ENCODE measurements at places on chromosomes 4 and X. TPM values are rescaled to one million over a fixed set of nuclear protein-coding genes. Genes with fewer than 3 reads are reported as not detected.

GRCh38 chr4:32752962-32753361 is 2032.8 kb downstream of the PCDH7 start:
- no peak for DNase-seq

- no peak for DNase-seq
Observed at GRCh38 chrX:136259543-136259942, 8.3 kb upstream of the MAP7D3 start.

The NSUN7 gene
- total RNA-seq: not detected

The SRPX2 gene
- 1.6 TPM for total RNA-seq

DNA sequence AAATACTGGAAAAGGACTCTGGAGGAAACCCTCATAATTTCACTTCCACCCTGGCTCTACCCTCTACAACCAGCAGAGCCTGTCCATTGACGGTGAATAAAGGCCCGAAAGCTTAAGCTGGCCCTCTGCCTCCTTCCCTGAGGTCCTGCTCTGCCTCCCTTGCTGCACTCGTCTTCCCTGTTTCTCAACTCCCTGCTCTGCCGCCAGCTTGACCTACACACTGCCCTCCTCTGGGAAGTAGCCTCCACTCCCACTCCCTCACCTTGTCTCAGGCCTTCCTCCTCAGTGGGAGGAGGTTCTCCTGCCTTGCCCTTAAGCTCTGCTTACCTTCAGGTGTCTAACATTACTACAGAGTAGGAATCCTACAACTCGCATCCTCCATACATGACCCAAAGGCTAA is 608.6 kb upstream of the NR3C2 start:
- DNase-seq: no peak

DNA sequence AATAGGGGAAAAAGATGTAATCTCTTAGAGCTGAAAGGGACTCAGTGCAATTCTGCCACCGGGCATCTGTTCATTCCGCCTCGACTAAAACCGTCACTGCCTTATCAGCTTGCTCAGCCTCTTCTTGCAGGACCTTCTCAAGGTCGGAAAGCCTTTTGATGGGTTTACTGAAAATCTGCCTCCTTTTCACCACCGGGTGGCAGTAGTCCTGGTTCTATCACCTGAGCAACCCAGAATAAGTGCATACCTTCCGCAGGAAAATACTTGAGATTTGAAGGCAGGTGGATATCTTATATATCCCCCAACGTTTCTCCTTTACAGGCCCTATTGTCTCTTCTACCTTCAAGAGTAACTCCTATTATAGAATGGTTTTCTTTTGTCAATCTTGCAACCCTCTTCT is 103.4 kb upstream of the PAK3 start:
- peak; percentile 41 for DNase-seq

The KIF4A gene
- 18.2 TPM for total RNA-seq

DNA sequence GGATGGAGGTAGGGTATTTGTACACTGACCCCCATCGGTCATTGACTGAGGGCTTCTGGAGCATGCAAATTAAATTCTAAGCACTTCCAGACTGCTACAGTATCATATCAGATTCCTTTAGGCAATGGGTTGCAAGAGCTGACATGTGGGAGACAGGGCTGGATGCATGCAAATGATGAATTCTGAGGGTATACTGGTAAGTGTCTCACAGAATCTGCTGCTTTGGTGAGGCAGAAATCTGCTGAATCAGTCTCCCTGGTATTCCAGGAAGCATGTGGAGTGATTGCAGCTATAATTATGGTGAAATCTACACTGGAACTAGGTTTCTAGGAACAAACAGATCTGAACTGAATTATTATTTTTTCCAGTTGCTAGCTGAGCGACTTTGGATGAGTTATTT is 684.9 kb upstream of the MAGEB2 start:
- no peak for DNase-seq

DNA sequence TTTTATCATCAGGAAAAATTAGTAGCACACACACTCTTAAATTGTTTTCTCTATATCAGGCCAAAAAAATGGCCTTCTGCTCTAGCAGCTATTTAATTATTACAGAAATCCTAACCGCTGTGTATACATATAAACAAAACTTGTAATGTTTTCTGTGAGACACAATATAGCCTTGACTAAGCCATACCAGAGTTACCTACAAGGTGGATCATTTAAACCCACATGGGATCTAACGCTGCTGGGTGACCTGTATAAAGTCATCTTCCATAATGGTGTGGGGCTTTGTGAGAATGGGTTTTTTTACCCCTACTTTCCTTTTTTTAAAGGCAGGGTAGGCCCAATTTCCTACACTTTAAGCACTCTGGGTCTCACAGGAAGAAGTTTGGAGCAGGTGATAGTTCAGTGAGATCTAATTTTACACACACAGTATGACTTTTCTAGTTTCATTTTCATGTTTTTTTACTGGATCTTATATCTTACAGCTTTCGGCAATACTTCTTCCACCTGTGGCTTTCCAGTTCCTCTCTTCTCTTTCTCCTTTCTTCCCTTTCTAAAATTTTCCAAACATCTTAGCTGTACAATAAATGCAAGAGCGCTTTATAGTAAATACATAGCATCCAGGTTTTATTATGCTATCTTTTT is 66.9 kb upstream of the MMAA start:
- no peak for DNase-seq

- DNase-seq: no peak
Observed at GRCh38 chrX:24471808-24472207, 6.7 kb downstream of the PDK3 start.

- DNase-seq: no peak
Observed at GRCh38 chr4:184459413-184459812, 14.9 kb downstream of the IRF2 start.

- DNase-seq: peak; percentile 55
Observed at GRCh38 chrX:133171962-133172708, 46.0 kb downstream of the TFDP3 start.

The ZIC3 gene
- total RNA-seq: 0.16 TPM

The MAGEC1 gene
- 2.7 TPM for total RNA-seq

GRCh38 chr4:159422019-159422418 is 319.1 kb downstream of the RAPGEF2 start:
- no peak for DNase-seq

GRCh38 chr4:106358899-106359298 is 9.7 kb downstream of the GIMD1 start:
- no peak for DNase-seq

- DNase-seq: no peak
Observed at GRCh38 chrX:6666624-6667023, 131.7 kb upstream of the VCX3A start.

The TMPRSS11E gene
- total RNA-seq: 0.08 TPM

- DNase-seq: no peak
Observed at GRCh38 chr4:52110171-52110570, 59.1 kb downstream of the SPATA18 start.

The DCUN1D4 gene
- 33.8 TPM for total RNA-seq

GRCh38 chrX:134688839-134689238 is 30.6 kb upstream of the PLAC1 start:
- no peak for DNase-seq

DNA sequence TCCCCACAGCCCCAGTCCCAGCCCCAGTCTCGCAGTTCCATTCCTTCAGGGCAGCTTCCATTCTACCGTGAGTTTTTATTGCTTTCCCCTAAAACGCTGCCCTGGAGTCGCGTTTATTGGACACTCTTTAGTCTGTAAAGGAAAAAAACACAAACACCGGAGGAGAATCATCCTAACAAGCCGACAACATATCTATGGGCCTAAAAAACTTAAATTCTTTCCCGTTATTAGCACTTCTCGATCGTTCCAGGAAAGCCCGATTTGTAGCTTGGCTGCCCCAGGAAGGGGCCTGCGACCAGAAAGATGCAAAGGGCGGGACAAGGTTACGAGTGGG is 178.5 kb downstream of the CBR4 start:
- no peak for DNase-seq

The UGT2B10 gene
- not detected for total RNA-seq

The RAB33A gene
- 0.18 TPM for total RNA-seq

Data from SK-MEL-5 (cell line).